Germinal center (tissue), 1 donor: ENCODE measurements at places on chromosomes 1 and 21.

- no peak for DNase-seq
Observed at GRCh38 chr1:218339267-218339831, 5.8 kb upstream of the TGFB2 start.

DNA sequence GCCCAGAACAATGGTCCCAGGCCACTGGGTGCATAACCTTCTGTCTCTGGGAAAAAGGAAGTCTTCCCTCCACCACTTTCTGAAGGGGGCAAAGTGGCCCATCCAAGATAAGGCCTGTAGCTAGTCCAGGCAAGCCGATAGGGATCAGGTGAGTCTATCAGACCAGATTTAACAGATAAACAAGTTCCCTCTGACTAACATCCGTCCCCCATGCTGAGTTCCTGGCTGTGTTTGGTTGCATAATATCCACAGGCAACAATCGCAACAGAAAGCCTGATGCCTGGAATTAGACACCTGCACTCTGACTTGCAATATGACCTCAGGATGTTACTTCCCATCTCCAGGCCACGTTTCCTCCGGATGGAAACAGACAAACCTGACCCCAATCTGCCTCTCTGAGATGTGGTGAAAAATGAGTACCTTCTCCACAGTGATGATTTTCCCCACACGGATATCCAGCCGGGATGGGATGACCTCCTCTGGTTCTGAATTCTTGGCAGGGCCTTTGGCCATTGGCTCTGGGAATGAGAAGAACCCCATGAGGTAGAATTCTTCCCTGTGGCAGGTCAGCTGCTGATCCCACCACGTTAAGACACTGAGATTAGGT is 36.4 kb downstream of the YARS1 start:
- no peak for DNase-seq

DNA sequence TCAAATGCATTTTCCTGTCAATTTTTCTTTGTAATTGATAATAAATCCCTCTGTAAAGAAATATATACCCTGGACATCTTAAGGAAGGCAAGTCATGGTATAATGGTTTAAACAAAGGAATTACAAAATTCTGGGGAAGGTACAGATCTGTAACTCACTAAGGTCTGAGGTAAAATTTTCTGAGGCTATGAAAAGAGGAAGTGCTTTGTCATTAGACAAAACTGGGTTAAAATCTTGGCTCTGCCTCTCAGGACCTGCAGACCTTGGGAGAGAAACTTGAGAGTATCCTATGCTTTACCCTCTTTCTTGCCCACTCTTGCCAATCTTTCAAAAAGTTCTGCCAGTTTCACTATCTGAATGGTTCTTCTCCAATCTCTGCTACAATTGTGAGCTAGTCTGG is 26.8 kb upstream of the BEND5 start:
- no peak for DNase-seq

- DNase-seq, result no peak
Observed at GRCh38 chr1:115324649-115325420, 13.2 kb downstream of the NGF start.

DNA sequence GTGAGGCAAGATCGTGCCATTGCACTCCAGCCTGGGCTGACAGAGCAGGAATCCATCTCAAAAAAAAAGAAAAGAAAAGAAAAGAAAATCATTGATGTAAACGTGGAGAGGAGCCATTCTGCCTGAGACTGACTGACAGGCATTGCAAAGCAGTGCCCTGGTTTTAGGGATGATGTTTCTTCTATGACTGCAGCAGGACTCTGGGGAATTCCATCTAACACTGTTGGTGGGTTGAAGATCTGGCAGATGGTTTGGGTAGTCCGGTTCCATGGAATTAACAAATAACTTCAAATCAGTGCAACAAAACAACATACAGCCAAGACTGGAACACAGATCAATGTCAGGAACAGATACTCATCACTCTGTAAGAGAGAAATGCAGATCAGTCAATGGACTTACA is 17.8 kb upstream of the LAMC2 start:
- DNase-seq, result no peak

DNA sequence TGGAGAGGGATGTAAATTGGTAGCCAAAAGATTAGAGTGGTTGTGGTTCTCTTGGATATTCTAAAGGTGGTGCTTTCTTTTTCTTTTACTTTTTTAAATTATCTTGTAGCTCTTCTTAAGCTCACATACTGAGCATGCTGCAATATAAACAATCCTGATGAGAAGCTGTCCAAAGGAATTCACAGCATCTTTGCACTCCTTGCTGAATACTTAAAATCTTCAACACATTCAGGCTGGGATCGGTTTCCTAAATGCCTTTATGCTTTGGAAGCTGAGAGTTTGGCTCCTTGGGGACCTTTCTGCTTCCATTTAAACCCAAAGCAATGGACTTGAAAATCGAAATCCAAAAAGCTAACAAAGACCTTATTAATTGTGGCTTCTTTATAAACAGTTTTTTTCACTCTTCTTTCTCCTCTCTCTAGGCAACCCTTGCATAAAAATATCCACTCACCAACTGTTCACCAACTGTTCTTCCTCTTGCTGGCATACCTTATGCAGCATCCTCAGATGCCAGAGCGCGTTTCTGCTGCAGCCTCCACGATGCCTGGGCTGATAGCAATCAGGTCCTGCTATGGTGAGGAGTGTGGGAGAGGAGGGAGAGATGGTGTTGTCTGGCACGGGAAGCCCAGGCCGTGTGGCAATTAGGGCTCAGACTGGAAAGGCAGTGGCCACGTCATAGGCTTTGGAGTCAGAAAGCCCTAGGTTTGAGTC is 535.8 kb upstream of the DAB1 start:
- DNase-seq, result no peak

DNA sequence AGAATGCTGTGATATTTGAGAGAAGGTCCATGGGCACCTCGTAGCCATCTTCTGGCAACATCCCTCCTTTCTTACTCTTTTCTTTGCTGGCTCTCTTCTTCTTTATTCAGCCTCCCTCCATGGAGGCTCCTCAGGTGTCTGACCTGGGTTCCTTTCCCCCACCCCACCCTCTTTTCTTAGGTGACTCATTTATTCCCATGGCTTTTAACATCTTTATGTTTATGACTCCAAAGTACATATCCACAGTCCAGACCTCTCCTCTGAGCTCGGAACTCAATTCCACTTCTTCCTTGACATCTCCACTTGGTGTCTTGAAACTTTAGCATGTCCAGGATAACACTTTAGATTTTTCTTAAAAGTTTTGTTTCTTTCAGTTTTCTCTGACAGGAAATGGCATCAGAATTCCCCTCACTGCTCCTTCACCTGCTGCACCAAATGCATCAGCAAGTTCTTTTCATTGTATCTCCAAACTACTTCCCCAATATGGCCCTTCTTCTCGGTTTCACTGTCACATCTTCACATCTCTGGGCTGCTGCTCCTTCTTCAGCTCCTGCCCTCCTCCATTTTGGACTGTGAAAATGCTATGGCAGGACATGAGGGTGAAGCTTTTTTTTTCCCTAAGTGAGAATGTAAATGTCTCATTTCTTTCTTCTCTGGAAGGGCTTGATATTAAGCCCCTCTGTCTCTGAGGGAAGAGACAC is 95.9 kb downstream of the GIPC2 start:
- DNase-seq, result no peak

GRCh38 chr1:12433323-12434053 is 184.5 kb downstream of the DHRS3 start:
- no peak for DNase-seq

- DNase-seq, result no peak
Observed at GRCh38 chr1:41547336-41547735, 62.9 kb upstream of the EDN2 start.

DNA sequence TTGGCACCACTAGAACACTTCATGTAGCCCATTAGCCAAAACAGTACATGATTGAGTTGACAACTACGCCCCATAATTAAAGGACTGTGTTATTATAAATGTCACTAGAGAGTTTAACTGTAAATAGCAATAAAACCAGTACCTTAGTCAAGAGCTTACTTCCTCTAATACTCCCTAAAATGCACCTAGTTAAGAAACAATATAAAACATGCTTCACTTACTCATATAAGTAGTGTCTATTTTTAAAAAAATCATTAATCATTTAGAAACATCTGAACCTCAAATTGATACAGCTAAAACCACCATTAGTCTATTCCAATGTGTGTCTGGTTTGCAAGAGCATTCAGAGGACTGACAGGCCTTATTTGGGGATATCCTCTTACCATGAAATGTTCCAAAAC is 25.3 kb downstream of the PTP4A2 start:
- DNase-seq, result no peak
